ENCODE measurements at places on chromosomes 2 and 18.
A peak's percentile ranks its signal among the peaks of the same experiment; 100 is the strongest.

- no peak for ATAC-seq
Measured at GRCh38 chr2:68829749-68830148, 41.4 kb downstream of the BMP10 start.

DNA sequence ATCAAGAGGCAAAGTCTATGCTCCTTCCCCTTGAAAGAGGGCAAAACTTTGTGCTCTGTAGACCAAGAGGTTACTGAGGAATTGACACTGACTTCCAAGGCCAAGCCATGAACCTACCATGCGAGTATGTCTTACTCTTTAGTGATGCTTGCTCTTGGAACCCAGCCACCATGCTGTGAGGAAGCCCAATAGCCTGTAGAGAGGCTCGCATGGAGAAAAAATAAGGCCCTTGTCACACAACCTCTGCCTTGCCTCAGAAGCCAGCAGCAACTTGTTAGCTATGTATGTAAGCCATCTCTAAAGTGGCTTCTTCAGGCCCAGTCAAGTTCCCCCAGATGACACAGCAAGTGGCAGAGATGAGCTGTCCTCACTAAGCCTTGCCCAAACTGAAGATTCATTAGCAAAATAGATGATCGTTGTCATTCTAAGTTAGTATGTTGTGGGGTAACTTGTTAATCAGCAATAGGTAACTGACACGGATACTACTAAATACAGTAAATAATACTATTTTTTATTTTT is 66.1 kb upstream of the RGPD5 start:
- no peak for ATAC-seq

DNA sequence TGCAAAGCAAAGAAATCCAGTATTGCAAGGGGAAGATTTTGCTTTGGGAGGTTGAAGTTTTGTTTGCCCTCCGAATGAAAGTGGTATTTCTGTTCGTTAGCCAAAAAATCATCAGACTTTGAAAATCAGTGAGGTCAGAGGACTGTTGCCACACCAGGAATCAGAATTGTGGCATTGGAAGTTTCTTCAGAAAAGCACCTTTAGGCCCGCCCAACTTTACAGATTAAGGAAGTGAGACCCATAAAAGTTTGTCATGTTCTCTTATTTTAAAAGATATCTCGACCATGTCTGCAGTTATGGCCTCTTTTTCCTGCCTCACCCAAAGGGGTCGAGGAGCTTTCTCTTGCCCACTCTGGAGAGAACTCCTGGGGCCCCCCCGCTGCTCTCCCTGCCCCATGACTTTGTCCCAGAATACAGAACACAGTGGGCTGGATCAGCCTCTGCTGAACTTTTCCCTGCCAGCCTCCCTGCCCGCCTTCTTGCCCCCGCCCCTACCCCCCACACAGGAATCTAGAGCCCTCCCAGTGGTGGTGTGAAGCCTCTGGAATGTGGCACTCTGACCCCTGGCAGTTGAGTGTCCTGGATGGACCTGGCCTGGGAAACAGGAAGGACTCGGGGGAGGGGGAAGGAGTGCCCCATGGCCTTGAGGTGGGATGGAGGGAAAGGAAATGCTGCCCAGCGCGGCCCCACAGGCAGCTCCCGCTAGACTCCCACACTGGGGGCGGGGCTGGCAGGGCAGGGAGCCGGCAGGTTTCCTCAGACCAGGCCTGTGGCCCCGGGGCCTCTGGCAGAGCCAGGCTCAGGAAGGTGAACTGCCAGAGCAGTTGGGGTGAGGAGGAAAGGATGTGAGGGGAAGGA is 25.3 kb downstream of the CRIM1 start:
- ATAC-seq, result peak; percentile 24

DNA sequence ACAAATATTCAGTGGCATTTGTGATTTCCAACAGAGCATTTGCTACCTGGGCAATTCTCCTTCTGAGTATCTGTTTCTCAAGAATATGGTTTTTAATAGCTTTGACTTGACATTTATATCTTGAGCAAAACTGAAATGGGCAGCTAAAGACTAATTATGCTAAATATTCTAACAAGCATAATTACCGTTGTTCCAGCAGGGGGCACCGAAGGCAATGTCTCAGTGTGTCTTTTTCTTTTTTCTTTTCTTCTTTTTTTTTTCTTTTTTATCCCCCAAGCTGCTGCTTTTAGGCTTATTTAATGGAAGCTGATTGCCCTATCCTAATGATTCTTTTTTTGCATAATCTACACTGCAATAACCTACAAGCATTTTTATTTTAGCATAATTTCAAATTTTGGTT is 138.9 kb upstream of the NABP1 start:
- ATAC-seq, result no peak

GRCh38 chr2:29113891-29114321 is 1.3 kb upstream of the CLIP4 start:
- ATAC-seq, result peak; percentile 46

DNA sequence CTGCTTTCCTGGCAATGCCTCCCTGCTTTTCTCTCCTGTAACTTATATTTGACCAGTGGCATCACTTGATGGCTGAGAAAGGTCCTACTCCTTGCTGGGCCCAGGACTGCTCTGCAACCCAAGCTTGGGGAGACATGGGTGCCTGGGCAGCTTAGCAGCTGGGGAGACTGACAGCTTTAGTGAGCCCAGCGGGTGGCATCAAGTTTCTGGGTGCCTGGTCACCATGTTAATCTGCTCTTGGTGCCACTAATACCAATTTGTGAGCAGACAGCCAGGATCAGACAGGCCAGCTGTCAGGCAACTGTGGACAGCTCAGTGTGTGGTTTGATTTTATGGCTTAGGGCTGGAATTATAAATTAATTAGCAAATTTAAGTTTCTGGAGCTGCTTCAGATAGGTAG is 144.8 kb upstream of the GLI2 start:
- ATAC-seq, result no peak
